HCT116 (cell line): ENCODE measurements at places on chromosomes 4 and X. TPM values are rescaled to one million over a fixed set of nuclear protein-coding genes. Genes with fewer than 3 reads are reported as not detected.

The XG gene
- not detected for total RNA-seq

The EGF gene
- total RNA-seq = 0.57 TPM

The MAP9 gene
- total RNA-seq = 0.32 TPM

DNA sequence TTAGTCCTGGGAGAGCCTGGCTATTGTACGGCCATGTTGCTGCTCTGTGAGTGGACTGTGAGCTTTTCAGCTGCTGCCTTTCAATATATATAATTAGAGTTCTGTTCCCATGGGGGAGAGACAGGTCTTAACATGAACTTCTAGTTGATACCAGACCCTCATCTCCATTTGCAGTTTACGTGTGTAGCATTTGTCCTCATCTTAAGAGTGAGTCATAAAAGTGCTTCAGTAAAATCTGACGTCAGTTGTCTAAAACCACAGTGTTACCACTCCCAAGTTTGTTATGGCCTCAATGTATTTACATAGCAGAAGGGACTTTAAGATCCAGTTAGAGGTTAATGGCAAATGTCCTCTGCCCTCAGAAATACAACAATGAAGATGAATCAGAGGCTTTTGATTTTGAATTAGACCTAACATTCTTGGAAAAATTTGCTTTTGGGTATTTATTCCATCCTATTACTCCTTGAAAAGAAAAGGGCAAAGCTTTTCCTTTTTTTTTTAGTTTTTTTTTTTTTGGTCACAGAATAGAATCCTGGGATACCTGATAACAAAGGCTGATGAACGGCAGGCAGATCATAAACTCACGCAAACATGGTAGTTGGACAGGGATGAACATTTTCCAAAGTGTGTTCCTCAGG lies 38.6 kb downstream of the PHOX2B start:
- DNase-seq = no peak

DNA sequence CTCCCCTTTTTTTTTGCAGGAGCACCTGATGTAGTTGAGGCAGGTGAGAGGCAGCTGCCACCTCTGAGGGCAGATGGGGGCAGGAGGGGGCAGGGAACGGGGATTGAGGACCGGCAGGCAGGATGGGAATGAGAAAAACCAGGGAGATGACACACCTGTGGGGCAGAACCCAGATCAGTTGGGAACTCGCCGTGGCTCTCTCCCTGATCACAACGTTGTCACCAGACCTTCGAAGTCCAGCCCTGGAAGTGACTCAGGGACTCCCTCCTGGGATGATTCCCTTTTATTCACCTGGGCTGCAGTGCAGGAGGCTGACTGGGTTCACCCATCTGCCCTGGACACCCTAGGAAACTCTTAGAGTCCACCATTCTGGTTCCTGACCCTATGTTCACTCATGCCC lies 127.2 kb downstream of the MXRA5 start:
- no peak for DNase-seq

DNA sequence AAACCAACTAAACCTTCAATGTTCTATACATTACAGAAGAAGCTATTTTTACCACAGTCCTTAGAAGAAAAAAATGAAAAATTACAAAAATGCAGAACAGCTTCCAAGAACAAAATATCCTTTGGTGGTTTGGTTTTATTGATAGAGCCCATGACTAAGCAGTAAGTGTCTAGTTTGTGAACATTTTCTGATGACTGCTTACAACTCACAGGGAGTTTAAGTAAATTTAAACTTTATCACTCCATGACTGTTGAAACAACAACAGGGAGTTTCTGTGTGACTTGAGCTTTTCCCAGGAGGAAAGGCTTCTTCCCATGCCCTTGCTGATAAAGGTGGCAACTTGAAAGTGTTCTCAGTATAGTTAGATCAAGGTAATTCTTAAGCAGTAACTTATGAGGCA lies 2.9 kb downstream of the PF4 start:
- DNase-seq = no peak

- no peak for DNase-seq
Measured at GRCh38 chrX:87140800-87141483, 376.7 kb upstream of the KLHL4 start.

DNA sequence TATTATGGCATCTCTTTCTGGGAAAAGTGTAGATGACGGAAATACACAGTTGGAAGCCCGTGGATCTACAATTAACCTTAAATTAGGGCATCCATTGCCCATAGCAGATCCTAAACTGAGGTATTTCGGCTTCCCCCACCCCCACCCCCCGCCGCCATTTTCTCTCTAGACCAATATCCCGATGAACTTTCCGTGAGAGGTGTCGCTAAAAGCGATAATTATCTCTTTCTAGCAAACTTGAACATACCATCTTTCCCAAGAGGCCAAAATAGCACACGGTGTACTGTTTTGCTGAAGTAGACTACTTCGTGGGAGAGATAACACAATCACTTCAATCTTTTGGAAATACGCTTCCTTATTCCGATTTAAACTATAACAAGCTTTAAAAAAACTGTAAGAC lies 554 bp downstream of the KLHL15 start:
- DNase-seq = no peak

DNA sequence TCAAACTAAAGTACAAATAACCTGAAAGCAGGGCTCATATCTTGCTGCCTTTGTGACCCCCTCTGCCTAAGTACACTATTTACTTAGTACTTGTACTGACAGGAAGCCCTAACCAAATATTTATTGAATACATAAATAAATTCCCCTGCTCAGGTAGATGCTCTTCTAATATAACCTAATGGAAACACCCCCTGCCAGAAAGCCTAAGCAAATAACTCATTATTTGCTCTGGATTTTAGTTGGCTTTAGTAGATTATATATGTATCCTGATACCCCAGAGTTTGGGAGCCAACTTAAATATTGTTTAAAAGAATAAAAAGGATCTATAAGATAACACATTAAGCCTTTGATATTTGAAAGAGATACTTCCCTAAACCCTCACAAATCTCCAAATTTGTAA lies 318.2 kb downstream of the PPP1R2C start:
- no peak for DNase-seq

DNA sequence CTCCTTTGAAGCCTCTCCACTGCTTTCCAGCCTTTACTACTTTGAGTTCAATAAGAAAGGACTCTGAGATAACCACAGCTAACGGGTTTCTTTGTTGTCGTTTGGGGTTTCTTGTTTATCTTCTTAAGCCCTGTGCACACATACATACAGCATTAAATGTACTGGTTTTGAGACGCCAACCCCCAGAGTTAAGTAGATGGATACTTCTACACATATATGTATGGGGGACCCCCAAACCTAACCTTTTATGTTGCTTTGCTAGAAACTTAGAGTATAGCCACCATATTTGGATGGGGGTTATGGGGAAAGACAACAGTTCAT lies 697 bp downstream of the CEP135 start:
- no peak for DNase-seq

DNA sequence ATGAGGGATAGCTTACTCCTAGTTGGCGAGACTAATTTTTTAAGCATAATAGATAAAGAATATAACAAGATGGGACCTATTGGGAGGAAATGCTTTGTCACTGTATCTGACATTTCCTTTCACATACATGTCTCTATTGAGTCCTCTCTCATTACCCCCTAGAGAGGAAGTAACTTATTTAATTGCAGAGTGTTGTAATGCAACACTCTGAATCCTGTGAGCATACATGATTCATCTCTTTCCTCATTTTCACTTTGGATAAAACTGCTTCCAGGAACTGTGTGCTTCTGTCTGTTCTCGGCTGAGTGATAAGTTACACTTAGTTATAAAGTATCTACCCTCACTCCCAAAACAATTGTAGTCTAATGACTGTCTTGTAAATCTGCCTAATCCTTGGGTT lies 266.1 kb upstream of the ANXA10 start:
- DNase-seq = no peak

DNA sequence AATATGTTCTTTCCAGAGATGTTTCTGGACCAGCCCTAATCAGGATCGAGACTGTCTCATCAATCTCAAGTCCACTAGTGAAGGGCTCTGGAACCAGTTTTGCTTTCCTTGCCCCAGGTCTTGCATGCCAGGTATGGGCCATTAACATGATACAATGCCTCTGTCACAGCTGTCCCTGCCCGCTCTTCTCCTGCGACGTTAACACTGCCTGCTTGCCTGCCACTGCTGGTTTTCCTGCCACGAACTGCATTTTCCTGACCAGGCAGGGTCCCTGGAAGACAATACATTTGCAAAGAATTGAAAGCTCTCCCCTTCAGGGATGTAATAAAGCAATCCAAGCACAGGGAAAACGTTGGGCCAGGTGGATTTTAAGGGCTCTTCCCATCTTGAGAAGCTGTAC lies 200.3 kb downstream of the MID1 start:
- DNase-seq = no peak

- DNase-seq = no peak
Measured at GRCh38 chrX:72201836-72202536, 20.4 kb downstream of the PIN4 start.

DNA sequence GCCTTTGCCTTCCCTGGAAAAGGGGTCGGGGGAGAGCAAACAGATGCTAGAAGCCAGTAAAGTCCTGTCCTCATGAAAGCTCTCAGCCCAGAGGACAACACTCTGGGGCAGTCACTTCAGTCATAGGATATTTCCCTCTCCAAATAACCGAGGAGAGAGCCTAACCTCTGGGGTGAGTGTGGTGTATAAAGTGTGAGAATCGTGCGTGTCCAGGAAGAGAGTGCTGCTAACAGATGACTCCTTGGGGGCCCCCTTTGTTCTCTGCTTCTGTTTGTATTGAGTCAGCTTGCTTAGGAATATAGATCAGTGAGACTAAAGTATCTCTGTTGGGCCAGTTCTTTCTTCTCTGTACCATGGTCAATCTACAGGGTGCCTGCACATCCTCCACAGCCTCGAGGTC lies 247.2 kb downstream of the PALLD start:
- no peak for DNase-seq

DNA sequence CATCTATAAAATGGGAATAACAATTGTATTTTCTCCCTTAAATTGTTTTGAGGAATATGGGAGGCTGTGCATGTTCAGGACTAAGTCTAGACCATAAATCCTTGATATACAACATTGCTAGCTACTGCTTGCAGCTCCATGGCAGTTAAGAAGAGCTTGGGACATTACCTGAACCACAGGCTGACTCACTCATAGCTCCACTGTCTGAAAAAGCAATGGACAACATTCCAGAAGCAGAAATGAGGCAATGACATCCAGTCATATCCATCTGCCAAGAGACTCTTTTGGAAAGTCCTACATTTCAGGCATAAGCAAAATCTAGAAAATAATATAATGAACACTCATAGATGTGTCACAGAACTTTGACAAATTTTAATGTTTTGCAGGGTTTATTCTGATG lies 167.3 kb upstream of the LEF1 start:
- no peak for DNase-seq
